ENCODE measurements at places on chromosomes 16 and 17.

DNA sequence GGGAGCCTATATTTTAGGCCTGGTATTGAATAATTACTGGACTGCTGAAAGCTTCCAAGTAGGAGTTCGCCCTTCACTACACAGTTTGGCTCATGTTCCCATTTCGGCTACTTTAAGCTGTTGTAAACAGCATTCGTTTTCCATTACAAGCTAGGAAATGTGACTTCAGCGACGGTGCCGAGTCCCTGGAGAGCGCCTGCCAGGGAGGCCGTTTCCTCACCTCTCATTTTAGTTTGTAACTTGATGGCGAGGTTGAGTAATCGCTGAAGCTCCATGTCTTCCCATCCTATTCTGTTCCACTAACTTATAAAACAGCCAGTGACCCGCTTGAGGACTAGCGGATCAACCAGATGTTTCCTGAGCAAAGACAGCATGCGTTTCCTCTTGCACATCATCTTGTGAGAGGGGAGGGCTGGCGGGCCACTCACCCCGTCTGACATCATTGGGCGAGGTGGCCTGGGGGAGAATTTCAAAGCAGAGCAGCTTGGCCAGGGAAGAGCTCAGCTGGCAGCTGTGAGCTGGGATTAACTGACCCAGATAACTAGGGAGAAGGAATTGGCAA lies 32.9 kb downstream of the PCTP start:
- DNase-seq = no peak

GRCh38 chr16:30368792-30369090 lies 1.6 kb downstream of the TBC1D10B start:
- DNase-seq = no peak

GRCh38 chr17:8725881-8726876 lies 18.5 kb downstream of the CCDC42 start:
- DNase-seq = no peak

DNA sequence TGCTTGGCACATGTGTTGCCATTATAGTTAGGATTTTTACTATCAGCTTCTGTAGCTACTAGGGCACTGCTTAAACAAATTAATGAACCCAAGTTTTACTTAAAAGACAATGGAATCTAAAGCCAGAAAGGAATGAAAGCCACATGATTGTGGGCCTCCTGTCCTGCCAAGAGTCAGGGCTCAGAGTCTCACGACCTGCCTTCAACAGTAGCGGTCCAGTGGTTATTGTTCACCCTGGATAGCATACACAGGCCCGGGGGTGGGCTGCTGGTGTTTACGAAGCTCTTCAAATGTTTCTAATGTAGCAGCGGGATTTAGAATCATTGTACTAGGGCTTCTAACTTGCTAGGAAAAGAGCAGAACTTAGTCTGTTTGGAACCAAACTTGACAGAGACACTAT lies 7.8 kb downstream of the GABARAPL2 start:
- no peak for DNase-seq

GRCh38 chr16:30844671-30845449 lies 49.0 kb downstream of the BCL7C start:
- peak; percentile 84 for DNase-seq

DNA sequence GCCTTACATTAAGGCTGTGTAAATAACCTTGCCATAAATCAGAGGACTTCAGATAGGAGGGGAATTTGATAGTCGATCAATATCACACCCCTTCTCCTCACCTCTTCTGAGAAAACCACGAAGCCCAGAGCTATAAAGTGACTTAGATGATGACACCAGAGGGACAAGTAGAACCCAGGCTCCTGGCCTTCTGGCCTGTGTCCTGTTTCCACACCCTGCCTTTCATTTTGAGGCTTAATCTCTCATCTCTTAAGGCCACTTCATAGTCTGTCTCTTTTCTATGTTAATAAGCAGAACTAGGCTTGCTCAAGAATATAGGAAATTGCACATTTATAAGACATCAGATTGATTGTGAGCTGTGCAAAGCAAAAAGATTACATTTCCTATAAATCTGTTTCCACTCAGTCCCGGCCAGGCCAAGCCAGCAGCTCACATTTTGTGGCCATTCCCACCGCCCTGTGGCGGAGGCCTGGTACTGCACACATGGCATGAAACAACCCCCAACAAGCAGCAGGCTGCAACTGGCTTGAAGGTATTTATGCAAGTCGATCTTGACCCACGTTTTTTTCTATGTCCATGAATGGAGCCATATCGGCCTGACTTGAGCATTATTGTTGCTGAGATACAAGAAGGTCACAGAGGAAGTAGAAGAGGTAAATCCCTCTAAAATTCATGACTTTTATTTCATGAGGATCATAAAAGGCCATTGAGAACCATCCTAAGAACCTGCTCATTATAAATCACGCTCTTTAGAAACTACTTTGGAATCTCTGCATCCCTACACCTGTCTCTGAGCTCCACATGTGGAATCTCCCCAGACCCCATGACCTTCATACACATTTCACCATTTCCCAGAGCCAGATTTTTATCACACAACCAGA lies 93.7 kb downstream of the PMP22 start:
- no peak for DNase-seq

DNA sequence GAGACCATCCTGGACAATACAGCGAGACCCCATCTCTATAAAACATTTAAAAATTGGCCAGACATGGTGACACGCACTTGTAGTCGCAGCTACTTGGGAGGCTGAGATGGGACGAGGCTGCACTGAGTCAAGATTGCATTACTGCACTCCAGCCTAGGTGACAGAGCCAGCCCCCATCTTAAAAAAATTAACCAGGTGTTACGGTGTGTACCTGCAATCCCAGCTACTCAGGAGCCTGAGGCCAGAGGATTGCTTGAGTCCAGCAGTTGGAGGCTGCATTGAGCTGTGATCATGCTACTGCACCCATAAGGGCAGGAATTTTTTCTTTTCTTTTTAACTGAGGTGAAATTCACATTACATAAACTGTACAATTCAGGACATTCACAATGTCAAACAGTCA lies 16.9 kb upstream of the TMC7 start:
- no peak for DNase-seq

- no peak for DNase-seq
Measured at GRCh38 chr16:70157105-70157476, 16.5 kb upstream of the CLEC18C start.
